MV-4-11 (cell line): ENCODE measurements at places on chromosomes 1 and 21.

DNA sequence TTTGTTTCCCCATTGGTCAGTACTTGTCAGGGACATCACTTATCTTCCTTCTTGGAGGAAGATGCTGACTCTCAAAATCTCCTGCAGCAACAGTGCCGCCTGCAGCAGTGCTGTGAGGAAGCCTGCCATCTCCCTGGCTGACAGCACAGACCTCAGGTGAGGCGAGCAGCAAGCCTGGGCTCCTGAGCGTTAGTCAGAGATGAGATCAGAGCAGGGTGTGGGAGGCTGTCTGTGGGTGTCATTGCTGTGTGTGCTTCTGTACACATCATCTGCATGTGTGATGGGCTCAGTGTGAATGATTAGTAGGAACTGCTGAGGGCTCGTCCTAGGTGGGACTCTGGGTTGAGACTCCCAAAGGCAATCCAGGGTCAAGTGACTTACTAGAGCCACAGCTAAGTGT lies 6.1 kb downstream of the STRIP1 start:
- DNase-seq, result no peak

GRCh38 chr21:33657124-33657820 lies 15.0 kb downstream of the ITSN1 start:
- DNase-seq, result peak; percentile 88

- DNase-seq, result no peak
These were observed 16.7 kb downstream of the SNIP1 start for GRCh38 chr1:37537378-37537777.

DNA sequence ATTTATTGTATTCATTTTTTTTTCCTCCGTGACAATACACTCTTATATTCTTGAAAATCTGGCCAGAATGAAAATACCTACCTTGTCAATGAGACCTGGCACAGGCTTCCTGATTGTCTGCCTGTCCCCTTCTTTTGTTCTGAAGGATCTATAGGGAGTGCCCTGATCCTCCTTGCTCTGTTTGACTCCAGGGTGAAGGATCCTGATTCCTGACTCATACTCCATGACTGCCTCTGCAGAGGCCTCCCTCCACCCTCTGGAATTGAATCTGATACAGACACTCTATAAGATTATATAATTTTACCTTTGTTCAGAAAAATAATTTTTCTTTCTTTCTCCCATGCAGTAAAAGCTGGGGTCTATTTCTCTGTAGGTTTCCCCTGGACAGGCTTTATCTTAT lies 116.2 kb downstream of the HMCN1 start:
- no peak for DNase-seq

DNA sequence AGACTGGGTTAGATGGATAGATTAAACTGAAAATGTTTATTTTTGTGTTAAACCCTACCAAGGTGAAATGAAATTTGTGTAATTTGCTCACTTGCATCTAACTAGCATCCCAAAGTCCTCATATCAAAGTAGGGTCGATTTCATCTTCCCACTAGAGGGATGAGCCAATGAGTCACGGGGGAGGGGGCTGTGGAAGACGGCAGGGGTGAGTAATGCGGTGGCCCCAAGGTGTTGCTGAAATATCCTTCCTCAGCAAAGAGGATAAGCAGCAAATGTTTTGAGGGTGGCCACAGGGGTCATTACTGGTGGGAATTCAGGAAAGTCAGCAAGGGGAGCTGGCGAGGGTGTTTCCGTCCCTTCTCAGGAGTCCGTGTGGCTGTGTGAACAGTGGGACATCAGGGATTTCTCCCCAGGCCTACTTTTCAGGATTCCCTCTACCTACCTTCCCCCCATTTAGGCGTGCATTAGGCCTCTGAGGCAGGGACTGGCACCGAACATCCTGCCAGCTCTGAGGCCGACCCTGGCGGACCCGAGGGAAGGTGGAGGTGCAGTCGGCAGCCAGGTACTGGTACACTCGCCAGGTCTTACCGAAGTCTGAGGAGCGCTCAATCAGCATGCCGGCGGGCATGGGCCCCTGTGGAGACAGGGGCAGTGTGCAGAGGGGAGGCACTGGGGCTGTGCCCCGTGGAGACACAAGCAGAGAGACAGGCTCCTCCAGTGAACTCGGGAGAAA lies 18.1 kb downstream of the LAMB3 start:
- DNase-seq, result no peak

GRCh38 chr1:46086576-46086975 lies 45.9 kb downstream of the PIK3R3 start:
- DNase-seq, result no peak

GRCh38 chr1:28668956-28669723 lies 556 bp downstream of the GMEB1 start:
- DNase-seq, result peak; percentile 46

GRCh38 chr1:6265151-6265550 lies 4.3 kb upstream of the GPR153 start:
- DNase-seq, result peak; percentile 19

- peak; percentile 22 for DNase-seq
These were observed 37.6 kb downstream of the NDUFS5 start for GRCh38 chr1:39063775-39064174.

DNA sequence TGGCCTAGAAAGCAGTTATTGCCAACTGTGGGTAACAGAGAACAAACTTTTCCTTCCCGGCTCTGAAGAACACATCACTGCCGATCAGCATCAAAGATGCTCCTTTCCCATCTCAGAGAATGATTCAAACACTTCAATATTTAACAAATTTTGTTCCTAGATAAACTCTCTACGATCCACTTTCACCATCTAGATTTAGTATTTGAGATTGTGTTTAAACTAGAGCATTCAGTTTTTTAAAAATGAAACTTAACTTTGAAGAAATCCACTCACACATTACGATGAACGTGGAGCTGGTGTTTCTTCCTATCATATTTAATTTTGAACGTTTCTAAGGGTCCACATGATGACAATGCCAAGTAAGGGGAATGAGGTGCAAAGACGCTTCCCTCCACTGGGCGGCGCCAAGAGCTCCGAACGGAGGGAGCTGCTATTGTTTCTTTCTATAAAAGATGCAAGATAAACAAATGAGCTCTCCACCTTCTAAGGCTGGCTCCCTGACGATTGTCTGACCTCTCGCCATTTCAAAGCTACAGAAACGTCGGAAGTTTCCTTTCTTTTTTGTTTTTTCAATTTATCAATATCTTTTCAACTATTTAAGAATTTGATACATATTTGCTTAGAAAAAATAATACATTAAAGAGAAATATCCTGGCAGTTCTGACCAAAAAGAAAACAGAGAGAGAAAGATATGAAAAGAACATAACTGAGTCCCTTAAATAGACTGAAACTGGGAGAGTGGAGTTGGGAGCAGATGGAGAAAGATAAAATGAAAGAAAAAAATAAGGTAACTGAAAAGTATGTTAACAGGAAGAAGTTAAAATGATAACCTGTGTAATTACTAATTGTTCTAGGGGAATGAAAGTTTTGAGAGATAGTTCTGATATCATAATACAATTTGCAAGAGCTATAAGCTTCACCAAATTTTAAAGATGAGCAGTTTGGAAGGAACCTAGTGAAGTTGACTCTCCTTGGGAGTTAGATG lies 4.4 kb upstream of the BARHL2 start:
- peak; percentile 19 for DNase-seq

DNA sequence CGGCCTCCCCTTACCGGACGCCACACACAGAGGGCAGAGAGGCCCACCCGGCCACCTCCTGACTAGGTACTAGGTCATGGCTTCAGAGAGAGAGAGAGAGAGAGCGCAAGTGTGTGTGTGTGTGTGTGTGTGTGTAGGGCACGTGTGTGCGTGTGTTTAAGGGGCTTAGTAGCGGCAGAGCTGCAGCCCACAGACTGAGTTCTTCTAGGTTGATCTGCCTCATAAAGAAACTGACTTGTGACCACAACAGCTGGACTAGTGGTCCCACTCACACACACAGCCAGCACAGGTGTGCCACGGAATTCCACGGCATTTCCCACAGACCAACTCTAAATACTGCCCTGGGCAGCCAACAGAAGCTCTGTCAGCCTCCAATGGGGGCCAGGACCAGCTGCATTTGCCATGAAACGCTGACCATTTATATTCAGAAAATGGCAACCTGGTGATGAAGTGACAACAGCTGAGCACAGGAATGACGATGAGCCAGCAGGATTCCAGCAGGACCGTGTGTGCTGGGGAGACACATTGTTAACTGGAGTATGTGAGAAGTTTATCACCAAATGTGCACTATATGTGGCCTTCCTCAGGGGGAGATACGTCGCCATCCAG lies 38.8 kb upstream of the GPR153 start:
- no peak for DNase-seq

- DNase-seq, result no peak
These were observed 489.3 kb upstream of the VAMP3 start for GRCh38 chr1:7281821-7282220.

GRCh38 chr1:152000964-152001630 lies 7.4 kb upstream of the S100A10 start:
- peak; percentile 96 for DNase-seq

DNA sequence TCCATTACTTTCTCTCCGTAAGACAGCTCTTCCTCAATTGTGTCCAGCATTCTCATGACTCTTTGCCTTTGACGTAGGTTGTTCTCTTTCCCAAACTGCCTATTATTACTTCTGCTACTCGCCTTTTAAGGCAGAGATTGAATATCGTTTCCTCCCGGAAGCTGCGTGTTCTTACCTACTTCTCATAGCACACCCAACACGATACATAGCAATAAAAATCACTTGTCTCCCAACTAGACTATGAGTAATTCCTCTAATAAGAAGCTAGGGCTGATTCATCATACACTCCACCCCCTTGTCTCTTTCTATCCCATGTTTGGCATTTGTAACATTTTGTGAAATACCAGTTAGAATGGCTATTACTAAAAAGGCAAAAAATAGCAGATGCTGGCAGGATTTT lies 55.8 kb upstream of the SGIP1 start:
- DNase-seq, result no peak

- DNase-seq, result no peak
These were observed 235.3 kb downstream of the MRPL39 start for GRCh38 chr21:25371841-25372425.

DNA sequence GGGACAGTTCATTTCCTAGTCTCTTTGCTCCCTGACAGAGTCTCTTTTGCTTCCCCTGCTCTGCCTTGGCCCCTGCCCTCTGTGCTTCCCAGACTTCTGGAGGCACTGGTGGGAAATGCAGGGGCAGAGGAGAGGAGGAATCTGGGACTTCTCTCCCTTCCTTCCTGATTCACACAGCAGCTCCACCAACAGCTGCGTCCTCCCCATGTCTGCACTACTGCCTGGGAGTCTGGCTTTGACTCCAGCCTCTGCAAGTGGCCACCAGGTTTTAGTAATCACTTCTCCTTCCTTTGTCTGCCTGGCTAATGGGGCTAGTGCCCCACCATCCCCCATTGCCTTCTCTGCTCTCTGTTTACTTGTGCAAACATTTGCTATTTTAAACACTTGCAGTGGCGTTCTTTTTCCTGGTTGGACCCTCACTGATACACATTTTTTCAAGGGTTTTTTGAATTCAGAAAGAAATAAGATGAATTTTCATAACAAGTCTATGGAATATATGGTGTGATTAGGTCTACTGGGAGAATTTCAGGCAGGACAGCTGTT lies 21.9 kb downstream of the FASLG start:
- peak; percentile 46 for DNase-seq

DNA sequence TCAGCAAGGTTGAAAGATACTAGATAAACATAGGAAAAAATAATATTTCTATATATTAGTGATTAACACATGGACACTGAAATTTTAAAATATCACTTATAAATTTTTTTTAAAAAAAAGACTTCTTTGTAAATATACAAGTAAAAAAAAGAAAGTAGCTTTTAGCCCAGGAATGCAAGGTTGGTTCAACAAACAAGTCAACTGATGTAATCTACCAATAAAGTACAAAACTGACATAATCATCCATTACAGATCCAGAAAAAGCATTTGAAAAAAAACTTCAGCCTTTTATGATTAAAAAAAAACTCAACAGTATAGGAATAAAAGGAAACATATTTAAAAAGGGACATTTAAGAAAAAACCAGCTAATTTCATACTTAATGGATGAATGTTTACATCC lies 48.4 kb downstream of the TRMT1L start:
- DNase-seq, result no peak

DNA sequence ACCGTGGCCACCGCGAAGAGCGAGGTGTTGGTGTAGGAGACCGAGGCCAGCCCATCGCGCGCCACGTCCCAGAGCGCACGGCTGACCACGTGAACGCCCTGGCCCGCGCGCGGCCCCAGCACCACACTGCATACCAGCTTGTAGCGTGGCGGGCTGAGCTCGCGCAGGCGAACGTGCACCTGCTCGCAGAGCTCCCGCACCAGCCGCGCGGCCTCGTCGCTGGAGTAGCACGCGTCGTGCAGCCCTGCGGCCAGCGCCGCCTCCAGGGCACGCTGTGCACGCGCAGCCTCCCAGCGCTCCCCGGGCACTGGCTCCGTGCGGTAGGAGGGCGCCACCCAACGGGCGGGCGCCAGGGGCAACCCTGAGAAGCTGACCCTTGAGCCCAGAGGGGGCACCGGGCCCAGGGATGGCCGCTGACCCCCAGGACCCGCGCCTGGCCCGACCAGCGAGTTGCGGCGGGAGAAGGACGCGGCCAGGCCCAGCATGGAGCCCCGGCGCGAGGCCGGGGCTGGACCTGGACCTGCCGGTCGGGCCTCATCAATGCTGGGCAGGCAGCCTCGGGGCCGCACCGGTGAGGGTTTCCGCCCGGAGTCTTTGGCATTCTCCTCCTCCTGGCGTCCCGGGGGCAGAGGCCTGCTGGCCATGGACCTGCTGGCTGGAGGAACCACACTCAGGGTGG lies 987 bp downstream of the DYNLT4 start:
- DNase-seq, result no peak

DNA sequence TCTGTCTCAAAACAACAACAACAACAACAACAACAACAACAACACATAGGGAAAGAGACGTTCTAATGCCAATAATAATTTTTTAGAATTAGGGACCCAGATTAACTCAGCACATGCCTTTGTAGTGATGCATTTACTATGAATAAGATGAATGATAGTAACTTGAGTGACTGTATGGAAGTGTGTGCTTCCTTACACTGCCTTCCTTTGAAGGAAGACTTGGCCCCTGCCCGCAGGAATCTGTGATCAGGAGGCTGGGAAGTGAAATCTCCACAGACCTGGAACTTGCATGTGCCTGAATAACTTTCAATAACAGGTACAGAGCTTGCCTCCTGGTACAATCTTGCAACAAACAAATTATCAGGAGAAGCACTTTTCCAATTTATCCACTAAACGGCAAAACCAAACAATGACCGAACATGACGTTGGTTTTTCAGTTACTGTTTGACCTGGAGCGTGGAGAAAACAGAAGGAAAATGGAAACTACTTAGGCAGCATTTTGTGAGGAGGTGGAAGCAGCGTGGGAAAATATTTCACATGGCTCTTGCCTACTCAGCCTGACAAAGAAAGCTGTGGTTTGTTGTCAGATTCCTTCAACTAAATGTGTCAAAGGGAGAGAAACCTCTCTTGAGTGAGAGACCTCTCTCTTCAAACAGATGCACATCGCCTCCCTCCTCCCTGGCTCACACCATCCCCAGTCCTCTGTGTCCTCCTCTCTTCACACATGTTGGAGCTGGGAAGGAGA lies 10.1 kb upstream of the ABCA4 start:
- DNase-seq, result no peak

GRCh38 chr1:209158851-209159250 lies 424.7 kb upstream of the CAMK1G start:
- no peak for DNase-seq
